NCI-H1694 treated with DMSO at 0.1 percent for 48 hours (cell line): ENCODE measurements at places on chromosomes 1 and 21.

GRCh38 chr21:29647353-29647781 lies 292.4 kb downstream of the GRIK1 start:
- no peak for DNase-seq

DNA sequence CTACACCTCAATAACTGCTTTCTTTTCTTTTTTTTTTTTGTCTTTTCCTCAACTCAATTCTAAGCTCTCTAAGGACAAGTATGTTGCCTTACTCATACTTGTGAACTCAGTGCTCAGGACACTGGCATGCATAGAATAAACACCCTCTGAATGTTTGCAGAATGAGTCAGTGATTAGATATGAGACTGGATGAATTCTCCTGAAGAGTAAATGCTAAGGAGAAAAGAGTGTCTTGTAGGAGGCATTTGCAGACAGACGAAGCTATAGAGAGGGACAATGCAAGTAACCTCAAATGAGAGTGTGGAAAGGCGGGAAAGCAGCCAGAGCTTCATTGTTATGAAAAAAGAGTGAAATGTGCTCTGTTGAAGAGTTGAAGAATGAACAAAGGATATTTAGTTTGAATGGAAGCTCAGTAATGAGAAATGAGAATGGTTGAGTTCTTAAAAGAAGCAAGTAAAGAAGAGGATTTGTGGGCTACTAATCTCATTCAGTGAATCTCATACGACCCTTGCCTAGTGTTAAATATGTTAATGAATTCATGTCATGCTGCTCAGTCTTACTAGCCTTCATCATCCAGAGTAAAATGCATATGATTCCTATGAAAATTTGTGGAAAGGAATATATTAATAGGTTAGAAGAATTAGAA lies 166.1 kb upstream of the DPYD start:
- no peak for DNase-seq

- no peak for DNase-seq
Measured at GRCh38 chr1:77339326-77339725, 57.5 kb downstream of the AK5 start.

DNA sequence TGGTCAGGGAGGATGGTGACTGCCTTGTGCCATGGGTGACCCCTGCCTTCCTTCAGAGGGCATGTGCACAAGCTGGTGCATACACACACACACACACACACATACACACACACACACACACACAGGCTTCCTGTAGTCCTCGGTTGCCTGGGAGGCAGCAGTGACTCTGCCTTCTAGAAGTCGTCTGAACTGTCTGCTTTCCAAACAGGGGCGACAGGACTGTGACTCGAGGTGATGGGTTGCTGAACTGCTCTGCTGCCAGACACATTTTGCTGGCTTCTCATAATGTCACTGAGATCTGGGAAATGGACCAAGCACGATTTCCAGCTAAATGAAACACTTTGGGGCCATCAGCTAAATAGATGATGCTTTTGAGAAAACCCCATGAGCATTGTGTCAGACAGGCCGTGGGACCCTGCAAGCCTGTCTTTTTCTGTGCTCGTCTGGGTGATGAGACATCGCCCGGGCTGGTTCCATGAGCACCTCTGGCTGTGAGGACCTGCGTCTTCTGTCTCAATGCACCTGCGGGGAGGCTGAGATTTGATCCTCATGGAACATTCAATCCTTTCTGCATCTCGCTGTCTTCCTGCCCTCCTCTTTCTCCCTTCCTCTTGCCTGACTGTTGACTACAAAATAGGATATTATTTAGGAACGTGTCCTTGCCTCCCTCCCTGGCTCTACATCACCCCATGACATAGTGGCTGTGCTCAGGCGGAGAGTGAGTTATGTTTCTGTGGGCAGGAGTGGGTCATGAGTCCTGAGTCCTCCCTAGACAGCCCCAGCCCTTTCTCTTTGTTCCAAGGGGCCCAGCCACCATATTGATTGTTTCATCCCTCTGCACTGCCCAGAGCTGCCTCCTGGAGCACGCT lies 436.8 kb downstream of the CAMTA1 start:
- DNase-seq: no peak

DNA sequence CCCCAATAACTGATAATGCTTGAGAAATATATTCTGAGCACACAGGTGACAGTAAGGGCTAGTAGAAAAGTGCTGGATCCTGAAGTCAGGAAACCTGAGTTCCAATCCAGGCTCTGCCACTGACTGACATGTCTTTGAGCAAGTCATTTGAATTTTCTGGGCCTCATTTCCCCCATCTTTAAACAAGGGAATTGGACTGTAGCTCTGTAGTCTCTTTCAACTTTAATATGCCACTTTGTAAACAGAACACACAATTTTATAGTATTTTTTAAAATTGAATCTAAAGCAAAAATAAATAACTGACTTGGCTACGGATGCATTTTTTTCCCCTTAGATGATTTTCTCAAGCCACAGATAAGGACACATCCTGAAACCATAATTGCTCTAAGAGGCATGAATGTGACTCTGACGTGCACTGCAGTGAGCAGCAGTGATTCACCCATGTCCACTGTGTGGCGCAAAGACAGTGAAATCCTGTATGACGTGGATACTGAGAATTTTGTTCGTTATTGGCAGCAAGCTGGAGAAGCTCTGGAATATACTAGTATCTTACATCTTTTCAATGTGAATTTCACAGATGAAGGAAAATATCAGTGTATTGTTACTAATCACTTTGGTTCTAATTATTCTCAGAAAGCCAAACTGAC lies 37.0 kb downstream of the LRIG2 start:
- no peak for DNase-seq

DNA sequence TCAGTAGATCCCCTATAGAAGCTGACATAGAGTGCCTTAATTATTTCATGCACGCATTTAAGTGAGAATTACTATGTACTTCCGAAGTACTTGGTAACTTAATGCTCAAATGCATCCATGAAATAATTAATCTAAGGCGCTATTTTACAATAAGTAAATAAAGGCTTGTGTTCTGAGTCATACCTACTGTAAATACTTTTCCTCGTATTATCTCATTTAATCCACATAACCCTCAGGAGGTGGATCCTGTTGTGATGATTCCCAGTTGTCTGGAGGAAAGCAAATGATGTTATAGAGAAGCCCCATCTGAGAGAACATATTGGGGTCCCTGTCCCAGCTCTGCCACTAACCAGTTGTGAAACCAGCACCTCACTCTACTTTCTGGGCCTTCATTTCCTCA lies 16.4 kb downstream of the SUSD4 start:
- no peak for DNase-seq

- no peak for DNase-seq
Measured at GRCh38 chr1:1964811-1965210, 38.8 kb downstream of the CFAP74 start.

DNA sequence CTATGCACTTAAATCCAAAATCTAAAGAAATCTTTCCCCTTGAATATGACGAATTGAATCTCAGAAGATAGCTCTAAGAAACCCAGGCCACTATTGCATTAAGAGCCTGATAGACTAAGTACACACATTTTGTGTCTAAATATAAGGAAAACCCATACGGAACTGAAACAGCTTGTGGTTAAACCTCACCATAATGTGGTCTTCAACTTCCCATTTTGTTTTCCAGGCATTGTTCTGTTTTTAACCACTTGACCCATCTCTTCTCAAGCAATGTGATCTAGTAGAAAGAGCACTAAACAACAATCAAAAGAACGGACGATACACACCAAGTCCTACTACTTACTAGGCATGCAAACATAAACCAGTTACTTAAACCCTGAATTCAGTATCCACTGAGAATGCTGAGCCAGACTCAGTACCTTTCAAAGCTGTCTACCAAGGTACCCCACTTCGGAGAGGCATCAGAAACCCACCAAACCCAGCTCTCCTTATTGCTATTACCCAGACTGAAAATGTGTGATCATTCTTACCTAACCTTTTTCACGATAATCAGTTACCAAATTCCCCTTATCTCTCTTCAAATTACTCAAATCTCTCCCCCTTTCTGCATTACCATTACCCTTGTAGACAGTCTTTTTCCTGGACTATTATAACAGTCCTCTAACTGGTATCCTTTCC lies 12.8 kb downstream of the OTUD7B start:
- no peak for DNase-seq

- DNase-seq: no peak
Measured at GRCh38 chr1:15678578-15678977, 5.5 kb upstream of the PLEKHM2 start.

DNA sequence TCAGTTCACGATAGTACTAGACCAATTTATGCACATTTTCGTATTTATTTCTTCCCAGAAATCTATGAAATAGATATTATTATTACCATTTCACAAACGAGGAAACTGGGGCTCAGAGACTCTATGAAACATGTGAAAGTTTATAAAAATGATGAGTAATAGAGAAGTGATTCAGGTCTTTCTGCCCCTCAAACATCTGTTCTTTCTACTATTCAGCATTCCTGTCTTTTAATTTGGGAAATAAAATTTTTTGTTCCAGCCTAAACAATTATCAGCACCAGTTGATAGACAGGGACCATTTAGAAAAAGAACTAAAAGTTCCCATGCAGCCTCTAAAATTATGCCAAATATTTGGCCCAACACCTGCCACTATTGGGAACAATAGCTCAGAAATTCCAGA lies 585.1 kb downstream of the PTPRC start:
- no peak for DNase-seq
